ENCODE measurements at places on chromosomes 2 and 18.

DNA sequence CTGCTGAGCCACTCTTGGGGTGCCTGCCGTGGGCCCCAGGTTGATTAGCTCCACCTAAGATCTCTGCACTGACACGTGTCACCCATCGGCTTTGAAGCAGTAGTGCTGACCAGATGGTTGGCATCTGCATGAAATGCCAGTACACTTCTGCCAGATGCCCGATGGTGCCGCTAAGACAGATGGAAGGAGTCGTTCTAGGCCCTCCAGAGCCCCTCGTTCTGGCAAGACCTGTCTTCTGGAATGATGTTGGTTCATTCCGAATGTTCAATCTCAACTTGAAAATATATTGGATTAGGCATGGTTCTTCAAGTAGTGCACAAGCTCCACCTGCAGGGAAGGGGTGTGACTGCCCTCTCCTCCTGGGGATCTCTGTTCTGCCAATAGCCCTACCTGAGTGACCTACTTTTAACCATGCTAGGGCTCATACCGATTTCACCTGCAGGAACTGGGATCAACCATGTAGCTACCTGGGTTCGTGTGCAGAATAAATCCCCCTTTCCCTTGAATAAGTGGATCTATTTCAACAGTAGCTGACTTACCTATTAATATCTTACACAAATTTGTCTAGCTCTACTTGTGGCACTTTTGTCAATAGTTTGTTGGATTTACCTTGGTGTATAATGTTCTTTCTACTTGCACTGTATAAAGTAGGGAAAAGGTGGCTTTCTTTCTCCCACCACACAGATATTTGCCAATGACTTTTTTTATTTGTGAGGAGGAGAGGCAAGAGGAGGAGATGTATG, 342.6 kb downstream of the CTNNA2 start:
- DNase-seq: peak; percentile 2

- DNase-seq: no peak
Measured at GRCh38 chr18:50193796-50194630, 934 bp downstream of the MYO5B start.

- no peak for DNase-seq
Measured at GRCh38 chr2:31083234-31083993, 54.8 kb downstream of the GALNT14 start.

DNA sequence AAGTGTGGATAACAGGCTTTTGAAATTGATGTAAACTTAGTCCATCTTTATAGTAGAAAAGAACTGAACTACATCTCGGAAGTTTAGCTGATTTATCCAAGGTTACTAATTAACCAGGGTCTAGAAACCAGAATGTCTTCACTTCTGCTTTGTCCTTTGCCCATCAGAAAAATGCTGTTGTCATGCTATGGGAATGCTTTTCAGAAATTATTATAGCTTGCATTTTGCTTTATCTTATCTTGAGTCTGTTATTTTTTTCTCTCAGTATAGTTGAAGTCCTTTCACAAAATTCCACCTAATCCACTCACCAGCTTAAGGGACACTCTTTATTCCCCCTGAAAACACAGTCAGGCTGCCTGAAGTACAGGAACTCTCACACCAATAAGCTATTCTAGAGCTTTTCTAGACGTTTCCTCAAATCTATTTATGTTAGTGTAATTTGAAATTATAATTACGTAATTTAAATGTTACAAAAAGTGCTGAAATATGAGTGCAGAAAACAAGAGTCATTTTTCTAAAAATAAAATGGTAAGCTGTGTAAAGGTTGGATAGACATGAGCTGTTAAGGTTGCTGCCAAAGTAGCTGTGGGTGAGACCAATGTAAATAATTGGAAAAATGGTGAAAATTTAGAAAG, 456.3 kb downstream of the TGIF1 start:
- no peak for DNase-seq

DNA sequence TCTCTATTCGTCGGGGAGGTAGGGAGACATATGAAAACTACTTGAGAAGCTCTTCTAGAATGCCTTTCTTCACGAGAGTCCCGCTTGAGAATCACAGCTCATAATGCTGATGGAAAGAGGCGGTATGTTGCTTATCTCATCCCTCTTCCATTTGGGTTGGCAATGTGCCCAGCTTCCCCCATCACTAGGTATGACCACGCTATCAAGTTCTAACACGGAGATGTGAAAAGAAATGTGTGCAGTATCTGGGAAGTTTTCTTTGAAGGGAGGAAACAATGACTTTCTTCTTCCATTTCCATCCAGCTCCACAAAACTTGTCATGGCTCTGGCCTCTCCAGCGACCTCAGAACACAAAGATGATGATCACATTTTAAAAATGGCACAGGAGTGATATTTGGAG, 742.4 kb downstream of the DCDC2C start:
- no peak for DNase-seq

DNA sequence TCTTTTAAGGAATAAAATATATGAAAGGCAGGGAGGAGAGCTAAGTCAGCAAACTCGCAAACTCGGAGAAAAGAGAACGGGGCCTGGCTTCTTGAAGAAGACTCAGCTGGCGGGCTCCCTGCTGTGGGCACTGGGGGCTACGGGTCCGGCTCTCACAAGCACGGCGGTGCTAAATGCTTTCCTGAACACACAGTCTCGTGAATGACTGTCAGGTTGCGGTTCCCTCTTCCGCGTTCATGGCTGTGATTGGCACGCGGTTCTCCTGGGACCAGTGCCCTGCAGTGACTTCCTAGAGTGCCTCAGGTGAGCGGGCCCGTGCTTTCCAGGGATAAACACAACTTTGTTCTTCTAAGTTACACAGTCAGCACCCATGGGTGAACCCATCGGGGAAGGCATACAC, 208.4 kb downstream of the HDAC4 start:
- no peak for DNase-seq

DNA sequence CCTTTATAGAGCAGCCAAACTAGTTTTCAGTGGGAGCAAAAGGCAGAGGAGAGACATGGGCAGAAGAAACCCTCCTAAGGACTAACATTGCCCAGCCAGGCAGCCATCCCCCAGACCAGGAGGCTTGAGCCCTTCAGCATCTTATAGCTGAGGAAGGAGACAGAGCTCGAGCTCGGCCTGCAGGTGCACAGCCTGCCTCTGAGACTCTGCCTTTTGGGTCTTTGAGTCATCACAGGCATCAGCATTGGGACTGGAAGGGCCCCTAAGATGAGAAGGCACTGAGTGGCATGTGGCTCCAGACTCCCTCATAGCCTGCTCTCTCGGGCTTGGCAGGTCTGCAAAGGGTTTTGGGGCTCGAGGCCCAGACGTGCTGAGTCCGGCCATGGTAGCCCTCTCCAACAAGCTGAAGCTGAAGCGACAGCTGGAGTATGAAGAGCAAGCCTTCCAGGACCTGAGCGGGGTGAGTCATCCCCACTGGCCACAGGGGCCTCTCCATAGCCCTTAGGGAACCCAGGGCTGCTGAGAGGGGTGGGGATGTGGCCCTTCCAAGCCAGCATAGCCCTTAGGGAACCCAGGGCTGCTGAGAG, 84.1 kb downstream of the EPAS1 start:
- DNase-seq: no peak

DNA sequence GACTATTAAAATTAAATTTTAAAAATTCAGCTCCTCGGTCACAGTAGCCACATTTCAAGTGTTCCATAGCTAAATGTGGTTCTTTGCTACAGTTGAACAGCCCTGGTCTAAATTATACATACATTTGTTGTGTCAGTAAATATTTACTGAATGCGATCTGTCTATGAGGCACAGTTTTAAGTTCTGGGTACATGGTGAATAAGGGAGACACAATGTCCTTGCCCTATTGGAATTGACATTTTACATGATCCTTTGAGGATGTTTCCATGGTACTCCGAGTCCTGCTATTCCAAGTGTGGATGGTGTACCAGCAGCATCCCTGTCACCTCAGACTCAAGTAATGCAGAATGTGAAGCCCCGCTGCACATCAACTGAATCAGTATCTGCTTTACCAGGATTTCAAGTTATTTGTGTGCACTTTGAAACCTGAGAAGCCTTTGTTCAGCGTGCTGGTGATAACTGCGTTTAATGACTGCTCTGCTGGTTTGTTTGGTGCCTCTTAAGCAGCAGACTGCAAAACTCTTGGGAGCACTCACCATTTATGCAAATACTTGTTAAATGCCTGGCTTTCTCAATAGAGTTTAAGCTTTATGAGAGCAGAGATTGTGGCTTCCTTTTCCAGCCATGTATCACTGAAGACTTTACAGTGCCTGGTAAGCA, 1.5 kb downstream of the GALNT1 start:
- no peak for DNase-seq

DNA sequence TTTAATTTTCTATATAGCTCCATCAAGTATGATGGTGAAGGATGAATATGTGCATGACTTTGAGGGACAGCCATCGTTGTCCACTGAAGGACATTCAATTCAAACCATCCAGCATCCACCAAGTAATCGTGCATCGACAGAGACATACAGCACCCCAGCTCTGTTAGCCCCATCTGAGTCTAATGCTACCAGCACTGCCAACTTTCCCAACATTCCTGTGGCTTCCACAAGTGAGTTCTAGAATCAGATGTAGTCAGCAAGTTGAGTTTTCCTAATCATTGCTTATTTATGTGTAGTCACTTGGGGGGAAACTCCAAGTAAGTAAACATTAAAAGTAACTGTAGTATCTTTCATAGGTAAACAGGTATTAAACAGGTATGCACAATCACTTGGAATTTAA, 24.8 kb downstream of the SMAD4 start:
- DNase-seq: peak; percentile 36

DNA sequence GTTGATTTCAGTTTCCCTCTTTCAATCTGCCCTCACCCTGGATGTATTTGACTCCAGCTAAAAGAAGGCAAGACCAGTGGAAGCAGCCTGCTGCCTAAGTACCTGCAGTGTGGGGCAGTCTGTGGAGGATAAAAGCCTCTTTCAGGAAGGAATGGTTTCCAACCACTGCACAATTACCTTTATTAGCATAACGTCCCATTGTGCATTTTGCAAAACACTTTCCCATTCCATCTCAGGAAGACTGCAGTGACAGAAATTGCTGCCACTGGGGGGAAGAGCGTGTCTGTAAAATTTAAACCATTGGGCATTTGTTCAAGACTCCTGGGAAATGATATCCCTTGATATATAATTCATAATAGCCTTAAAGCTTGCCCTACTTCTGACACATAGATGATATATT, 26.2 kb downstream of the CYRIA start:
- no peak for DNase-seq

Measured in HFFc6 (cell line).